ENCODE measurements at places on chromosomes 13 and 19.

DNA sequence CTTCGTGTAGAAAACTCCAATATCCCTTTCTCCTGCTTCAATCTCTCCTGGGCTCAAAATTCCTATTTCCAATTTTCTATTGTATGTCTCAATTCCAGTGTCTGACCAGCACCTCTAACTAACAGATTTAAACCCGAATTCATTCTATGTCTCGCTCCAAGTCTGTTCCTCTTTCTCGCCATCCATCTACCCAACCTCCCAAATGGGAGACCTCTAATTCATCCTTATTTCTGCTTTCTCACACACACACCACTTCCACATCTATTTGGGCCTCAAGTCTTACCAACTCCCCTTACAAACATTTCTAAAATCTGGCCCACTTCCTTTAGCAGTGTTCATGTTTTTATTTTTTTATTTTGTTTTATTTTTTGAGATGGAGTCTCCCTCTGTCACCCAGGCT, 53.3 kb downstream of the MBD3L2B start:
- DNase-seq = no peak

- no peak for DNase-seq
Observed at GRCh38 chr19:16698914-16699313, 20.7 kb upstream of the NWD1 start.

GRCh38 chr13:49833402-49833801, 40.9 kb upstream of the KPNA3 start:
- DNase-seq = no peak

DNA sequence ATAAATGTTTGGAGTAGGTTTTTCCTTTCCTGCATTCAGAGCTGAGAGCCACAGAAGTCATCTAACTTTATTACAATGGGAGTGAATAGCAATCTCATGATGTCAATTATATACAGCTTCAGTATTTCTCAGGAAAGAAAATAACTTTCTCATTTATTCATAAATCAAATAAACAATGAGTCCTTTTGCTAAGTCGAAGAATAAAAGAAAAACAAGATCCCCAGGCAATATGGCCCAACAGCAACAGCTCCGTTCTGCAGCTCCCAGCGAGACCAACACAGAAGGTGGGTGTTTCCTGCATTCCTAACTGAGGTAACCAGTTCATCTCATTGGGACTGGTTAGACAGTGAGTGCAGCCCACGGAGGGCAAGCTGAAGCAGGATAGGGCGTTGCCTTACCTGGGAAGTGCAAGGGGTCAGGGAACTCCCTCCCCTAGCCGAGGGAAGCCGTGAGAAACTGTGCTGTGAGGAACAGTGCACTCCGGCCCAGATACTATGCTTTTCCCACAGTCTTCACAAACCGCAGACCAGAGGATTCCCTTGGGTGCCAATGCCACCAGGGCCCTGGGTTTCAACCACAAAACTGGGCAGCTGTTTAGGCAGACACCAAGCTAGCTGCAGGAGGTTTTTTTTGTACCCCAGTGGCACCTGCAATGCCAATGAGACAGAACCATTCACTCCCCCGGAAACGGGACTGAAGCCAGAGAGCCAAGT, 128.2 kb downstream of the SLITRK1 start:
- no peak for DNase-seq

DNA sequence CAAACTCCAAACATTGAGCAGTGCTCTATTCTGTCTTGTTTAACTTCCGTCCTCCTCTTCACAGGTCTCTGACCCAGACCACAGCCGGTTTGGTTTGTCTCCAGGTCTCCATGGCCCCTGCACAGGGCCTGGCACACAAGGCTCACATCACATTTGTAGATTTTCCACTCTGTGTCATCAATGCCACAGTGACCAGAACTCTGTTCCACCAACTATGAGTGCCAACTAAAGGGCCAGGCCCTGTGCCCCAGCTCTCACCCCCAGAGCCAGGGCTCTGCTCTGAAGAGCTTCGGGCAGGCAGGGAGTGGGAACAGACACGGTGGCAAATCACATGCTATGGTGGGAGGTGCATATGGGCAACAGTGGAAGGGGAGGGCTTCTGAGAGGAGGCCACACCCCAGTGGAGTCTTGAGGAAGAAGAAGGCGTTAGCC, 16.0 kb downstream of the SMG9 start:
- DNase-seq = no peak

DNA sequence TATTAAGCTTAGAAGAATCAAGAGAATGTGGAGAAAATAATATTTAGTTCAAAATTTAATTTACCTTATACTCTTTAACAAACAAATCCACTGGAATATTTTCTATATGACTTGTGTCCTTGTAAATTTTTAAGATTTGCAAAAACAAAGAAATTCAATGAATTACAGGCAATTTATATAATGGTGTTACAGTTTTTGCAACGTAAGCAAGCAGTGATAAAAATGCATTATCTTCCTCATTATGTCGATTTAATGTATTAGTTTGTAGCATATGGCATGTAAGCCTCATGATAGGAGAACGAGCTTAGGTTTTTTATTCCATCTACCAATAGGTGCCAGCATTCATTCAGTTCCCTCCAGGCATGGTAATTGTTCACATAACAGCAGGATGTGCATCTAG, 100.0 kb upstream of the PCDH9 start:
- no peak for DNase-seq

- no peak for DNase-seq
Observed at GRCh38 chr13:32316501-32316900, 1.2 kb downstream of the BRCA2 start.

GRCh38 chr13:26695360-26695705, 65.3 kb downstream of the GPR12 start:
- DNase-seq = no peak

DNA sequence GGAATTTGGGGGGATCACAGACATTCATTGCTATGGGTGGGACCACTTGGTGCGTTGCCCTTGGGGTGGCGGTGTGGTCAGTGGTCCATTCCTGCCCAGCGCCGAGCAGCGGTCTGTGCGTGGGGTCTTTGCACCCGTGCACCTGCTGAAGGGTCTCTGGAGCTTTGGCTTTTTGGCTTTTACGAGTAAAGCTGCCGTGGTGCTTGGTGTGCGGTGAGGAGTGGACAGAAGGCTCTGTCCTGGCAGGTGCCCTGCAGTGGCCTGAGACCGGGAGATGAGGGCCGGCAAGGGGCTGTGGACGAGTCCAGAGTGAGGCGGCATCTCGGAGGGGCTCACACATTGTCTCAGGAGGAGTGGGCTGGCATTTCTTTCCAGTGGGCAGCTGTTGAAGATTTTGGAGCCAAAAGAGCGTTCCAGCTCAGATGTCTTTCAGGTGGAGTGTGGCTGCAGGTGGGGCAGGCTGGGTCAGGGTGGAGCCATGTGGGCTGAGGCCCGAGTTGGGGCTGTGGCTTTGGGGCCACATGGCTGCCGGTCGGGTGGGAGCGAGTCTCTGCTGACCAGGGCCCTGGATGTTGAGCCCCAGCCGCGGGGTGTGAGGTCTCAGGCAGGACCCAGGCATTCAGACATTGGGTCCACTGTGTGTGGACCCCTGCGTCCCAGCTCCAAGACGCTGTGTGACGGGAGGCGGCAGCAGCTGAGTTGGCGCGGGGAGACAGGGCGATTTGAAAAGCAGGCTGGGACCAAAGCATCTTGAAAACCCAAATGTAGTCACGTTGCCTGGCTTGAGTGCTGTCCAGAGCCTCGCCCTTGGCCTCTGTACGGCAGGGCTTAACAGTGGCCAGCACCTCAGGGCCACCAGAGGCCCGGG, 11.7 kb downstream of the GNA11 start:
- DNase-seq = no peak

DNA sequence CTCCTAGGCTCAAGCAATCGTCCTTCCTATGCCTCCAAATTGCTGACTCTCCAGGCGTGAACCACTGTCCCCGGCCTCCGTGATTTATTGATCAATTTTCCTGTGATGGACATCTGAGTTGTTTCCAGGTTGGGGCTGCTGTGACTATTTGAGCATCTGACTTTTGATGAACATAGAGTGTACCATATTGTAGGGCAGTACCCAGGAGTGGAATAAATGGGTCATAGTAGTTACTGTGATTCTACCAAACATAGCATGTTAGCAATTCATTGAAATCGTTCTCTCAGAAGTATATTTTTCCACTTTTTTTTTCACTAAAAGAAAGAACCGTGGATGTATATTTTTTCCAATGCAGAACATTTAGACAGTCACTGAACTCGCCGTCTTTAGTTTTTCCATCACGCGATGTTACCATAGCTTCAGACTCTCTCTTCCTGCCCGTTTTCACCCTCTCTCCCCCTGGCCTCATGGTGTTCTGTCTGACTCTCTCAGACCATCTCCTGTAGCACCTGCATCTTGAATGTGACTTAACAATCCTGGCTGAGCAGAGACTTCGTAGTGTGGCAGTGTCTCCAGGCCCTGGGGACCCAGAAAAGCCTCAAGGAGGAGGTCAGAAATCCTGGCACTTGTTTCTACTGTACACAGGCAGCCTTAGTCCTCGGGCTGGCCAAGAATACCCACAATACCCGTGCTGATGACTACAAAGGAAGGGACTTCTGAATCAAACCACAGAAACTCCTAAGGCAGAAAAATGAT, 3.2 kb upstream of the RASGRP4 start:
- DNase-seq = no peak

- DNase-seq = no peak
Observed at GRCh38 chr19:34540811-34541557, 59.4 kb downstream of the WTIP start.

DNA sequence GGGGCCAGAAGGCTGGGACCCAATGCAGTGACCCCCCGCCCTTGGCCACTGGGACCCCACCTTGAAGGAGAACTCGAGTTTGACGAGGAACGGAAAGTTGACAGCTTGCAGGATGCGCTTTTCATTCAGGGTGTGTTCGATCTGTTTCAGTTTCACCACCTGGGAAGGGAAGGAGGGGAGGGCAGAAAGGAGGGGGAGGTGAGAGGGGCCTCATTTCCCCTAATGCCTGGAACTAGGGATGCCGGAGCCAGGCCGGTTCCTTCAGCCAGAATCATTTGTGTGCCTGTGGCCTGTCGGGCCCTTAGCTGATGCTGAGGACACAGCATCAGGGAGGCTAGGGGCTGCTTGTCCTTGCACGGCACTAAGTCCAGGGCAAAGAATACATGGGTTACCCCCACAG, 12.2 kb upstream of the SAMD1 start:
- DNase-seq = no peak

DNA sequence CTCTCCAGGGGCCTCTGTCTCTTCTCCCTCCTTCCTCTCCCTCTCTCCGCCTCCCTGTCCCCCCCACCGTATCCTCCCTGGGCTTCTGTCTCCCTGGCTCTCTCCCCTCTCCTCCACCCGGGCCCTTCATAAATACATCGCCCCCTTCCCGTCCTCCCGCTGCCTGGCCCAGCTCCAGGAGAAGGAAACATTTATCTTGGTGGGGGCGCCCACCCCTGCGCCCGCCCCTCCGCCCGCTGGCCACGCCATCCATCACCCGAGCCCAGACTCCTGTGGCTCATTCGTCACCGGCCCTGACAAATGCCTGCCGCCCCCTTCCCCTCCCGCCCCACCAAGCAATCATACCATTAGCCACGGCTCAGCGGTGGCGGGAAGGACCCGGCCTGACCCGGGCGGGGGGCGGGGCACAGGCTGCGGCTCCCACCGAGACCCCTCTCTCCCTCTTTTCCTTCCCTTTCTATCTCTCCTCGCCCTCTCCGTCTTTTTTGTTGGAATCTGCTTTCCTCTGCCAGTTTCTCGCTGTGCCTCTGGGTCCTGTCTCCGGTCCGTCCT, 2.6 kb upstream of the MEIS3 start:
- DNase-seq = no peak

DNA sequence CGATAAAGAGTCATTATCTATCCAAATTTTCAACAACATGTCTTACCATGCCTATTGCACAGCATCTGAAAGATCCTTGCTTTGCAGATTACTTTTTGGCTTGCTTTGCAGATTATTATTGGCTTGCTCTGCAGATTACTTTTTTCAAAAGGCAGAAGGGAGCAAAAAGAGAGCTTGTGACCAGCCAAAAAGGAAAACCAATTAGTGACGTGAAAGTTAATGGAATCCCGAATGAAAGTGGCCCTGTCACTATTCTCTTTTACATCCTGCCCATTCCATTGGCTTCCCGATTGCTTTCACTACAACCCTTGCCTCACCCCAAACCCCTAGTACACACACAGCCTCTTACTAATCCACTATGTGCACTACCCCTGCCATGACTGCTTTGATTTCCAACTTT, 81.3 kb downstream of the LHFPL6 start:
- no peak for DNase-seq

DNA sequence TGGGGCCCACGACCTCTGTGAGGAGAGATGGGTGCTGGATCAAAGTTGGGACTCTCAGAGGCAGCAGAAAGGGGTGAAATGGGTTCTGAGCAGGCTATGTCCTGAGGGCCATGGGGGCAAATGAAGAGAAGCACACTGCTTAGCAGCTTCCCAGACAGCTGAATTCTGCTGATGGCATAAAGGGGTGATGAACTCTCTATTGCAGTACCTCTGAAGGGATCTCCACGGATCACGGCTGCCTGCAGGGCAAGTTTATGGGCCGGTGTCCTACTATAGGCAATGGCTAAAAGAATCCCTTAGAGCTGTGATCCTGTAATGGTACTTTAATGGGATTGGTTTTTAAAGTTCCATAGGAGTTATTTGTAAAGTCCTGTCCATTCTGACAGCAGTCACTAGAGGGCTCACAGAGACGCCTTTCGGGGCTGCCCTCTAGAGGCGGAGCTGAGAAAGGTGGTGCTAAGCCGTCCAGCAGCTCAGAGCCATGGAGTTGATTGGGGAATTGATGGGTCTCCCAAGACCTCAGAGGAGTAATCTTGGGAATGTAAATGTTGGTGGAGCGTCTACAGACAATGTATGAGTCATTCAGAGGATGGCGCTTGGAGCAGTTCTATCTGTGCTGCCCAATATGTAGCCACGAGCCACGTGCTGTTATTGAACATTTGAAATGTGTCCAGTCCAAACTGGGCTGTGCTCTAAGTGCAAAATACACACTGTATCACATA, 287.3 kb downstream of the COG6 start:
- peak; percentile 80 for DNase-seq

GRCh38 chr19:17720440-17720839, 1.2 kb downstream of the MAP1S start:
- no peak for DNase-seq

DNA sequence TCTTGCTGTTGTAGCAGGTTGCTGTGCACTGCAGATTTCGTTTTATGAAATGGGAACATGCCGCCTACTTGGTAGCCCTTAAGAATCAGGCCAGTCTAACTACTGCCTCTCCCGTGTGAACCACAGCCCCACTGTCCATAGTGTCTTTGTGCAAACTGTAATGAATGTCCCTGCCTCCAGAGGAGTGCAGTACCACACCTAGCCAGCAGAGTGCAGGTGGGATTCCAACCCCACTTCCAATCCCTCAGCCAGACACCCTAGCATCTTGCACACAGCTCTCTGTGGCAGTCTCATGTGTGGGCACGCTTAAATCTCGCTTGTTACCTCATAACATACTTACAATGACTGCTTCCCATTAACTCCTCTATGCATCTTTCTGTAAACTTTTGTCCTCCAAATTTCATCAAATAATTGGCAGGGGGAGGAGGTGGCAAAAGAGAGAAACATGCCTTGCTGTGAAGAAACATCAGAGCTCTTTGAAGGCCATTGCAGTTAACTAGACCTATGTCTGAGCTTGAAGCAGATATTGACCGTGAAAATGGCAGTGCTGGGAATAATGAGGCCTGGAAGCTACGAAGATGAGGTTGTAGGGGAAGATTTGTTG, 47.2 kb downstream of the ZAR1L start:
- DNase-seq = peak; percentile 58
